ENCODE measurements at places on chromosomes 2 and 18.

GRCh38 chr18:33584548-33585430 lies 6.8 kb downstream of the ASXL3 start:
- no peak for DNase-seq

GRCh38 chr18:10033016-10033399 lies 119.2 kb downstream of the VAPA start:
- DNase-seq = no peak

- DNase-seq = no peak
Measured at GRCh38 chr2:198476007-198476406, 671.6 kb downstream of the PLCL1 start.

- DNase-seq = no peak
Measured at GRCh38 chr2:15436195-15436594, 124.9 kb downstream of the NBAS start.

- no peak for DNase-seq
Measured at GRCh38 chr2:36615222-36615621, 17.3 kb upstream of the FEZ2 start.

- peak; percentile 38 for DNase-seq
Measured at GRCh38 chr2:231617059-231617926, 24.6 kb downstream of the TEX44 start.

DNA sequence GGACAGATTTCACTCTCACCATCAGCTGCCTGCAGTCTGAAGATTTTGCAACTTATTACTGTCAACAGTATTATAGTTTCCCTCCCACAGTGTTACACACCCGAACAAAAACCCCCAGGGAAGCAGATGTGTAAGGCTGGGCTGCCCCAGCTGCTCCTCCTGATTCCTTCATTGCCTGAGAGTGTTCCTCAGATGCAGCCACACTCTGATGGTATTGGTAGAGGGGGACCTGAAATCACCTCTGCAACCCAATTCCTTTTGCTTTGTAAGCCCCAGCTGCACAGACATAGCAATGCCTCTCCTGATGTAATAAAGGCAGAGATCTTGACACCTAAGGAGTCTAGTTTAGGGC lies 1529.8 kb downstream of the RPIA start:
- no peak for DNase-seq

- DNase-seq = no peak
Measured at GRCh38 chr2:54042341-54042740, 71.5 kb upstream of the PSME4 start.

GRCh38 chr2:33222309-33222708 lies 254.1 kb upstream of the RASGRP3 start:
- DNase-seq = no peak

DNA sequence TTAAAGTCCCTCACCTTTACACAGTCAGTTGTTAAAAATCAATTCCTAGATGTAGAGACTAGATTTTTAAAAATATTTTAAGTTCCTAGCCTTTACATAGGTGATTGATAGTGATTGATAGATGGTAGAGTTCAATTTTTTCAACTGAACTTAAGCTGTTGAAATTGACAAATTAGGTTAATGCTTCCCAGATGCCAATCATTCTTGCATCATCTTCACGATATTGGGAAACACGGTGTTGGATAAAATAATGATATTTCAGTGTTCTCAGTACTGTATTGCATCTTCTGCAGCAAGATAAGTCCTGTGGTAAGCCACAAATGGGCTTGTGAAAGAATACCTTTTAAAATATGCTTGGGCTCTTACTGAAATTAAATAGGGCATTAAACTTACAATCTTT lies 667.6 kb downstream of the STK39 start:
- peak; percentile 9 for DNase-seq

DNA sequence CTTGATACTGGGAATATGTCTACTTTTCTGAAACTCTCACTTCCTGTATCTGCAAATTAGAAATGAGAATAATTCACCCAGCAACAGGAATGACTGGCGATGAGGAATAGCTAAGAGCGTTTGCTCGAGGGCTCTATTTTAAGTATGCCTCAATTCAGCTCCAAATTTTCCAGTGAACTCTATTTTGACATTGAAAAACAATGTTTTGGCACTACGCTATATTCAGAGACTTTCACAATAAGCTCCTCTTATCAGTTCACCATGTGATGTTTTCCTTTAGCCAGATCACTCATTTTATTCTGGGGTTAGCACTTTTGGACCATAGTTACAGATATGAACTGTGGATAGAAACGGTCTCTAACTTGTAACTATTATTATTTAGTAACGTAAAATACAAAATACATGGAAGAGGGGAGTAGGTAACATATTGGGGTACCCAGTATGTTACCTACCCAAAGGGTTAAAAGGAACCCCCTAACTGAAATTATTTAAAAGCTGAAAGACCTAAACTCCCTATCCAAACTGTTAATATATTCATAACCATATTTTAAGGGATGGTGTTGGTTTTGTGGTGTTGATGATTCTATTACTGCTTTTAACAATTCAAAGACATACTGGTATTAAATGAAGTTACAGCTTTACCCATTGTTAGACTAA lies 28.1 kb downstream of the SLC40A1 start:
- DNase-seq = no peak

GRCh38 chr2:229297247-229297646 lies 26.2 kb upstream of the PID1 start:
- no peak for DNase-seq

DNA sequence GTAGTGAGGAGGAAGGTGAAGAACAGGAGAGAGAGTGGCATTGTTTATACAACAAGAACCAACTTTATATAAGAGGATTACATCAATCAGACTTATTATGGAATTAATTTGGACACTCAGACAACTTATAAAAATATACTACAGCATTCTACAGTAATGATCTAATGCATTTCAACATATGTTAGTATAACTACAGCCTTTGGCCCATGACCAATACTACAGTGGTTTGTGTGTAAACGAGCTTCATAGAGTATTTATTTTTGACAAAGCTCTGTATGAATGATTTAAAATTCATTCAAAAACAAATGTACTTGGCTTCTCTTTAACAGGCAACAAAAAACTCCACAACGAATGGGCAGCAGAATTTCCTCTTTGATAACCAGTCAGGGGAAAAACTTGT lies 72.8 kb downstream of the ZNF521 start:
- DNase-seq = no peak

DNA sequence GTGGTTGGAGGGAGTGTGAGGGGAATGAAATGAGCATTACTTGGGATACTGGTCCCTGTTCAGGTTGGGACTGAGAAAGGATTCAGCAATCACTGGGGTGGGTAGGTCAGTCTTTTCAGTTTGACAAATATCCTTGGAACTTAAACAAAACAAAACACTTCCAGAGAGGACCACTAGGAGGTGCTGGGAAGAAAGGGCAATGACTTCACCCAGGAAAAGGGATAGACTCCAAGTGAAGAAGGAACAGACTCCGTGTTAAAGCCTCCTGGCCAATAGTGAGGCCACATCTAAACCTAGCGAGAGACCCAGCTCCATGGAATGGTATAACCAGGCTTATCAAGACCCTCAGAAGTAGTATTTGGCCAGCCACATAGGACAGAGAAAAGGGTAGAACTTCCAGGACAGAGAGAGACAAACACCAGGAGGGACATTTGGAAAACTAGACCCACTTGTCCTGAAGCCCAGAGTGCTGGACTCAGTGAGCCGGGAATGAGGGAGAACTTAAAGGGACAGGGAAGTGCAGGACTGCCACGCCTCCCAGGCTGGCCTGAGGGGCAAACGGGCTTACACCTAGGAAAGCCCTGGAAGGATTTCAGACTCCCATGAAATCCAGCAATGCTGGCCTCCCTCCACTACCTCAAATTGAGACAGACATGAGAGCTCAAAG lies 19.6 kb upstream of the KCNG3 start:
- no peak for DNase-seq

DNA sequence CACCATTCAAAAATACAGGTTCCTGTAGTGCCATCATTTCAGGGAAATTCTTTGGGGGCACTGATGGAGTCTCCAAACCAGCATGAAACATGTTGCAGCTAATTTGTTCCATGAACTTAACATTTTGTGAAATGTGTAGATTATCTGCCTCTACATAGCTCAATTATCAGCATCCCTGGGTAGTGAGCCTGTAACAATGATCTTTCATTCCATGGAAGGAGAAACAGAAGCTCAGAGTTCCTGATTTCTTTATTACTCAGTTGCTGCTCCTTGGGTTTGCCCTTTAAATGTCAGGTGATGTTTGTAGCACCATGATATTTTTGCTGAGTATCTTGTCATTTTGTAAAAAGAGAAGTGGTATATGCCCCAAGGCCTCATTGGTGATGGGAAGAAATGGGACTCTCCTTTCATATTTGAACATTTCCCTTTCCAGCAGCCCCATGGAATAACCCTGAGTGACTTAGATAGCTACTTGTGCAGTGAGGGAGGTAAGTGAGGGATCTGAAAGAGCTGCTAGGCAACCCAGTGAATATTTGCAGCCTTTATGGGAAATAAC lies 146.9 kb downstream of the CERS6 start:
- no peak for DNase-seq

DNA sequence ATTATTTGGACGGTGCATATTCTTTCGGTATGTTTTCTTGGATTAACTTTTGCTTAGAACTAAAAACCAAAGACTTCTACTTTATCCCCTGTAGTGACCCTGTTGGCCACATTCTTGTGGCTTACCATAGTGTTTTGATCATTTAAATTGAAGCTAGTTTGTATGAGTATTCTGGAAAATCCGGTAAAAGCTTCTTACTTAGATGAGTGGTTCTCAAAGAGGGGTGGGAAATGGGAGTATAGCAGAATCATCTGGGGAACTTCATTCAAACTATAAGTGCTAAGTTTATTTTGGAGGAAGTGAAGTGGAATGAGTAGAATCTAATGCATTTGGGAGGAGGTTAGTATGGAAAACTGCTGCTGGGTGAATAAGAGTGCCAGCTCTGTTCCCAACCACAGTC lies 3.8 kb downstream of the PPP1CB start:
- DNase-seq = no peak

- DNase-seq = no peak
Measured at GRCh38 chr2:196170213-196170605, 1.2 kb downstream of the STK17B start.

GRCh38 chr2:203347375-203347774 lies 19.2 kb downstream of the ABI2 start:
- DNase-seq = no peak

- DNase-seq = no peak
Measured at GRCh38 chr2:181022652-181023051, 42.2 kb downstream of the UBE2E3 start.

GRCh38 chr2:231960810-231961348 lies 634 bp upstream of the DIS3L2 start:
- DNase-seq = no peak

GRCh38 chr18:35642802-35643201 lies 61.3 kb downstream of the GALNT1 start:
- no peak for DNase-seq
